ENCODE measurements at places on chromosomes 11 and 22. TPM values are rescaled to one million over a fixed set of nuclear protein-coding genes. Genes with fewer than 3 reads are reported as not detected.

KCNJ11 gene
- total RNA-seq: 2.3 TPM

CSF2RB gene
- not detected for total RNA-seq

TTC12 gene
- 21.6 TPM for total RNA-seq

LIF gene
- total RNA-seq: 0.57 TPM

GRM5 gene
- 0.45 TPM for total RNA-seq

NEFH gene
- 3.9 TPM for total RNA-seq

GRCh38 chr11:6298605-6299004 is 21.7 kb downstream of the CAVIN3 start:
- H3K36me3 ChIP-seq: no peaks in the 10 kb centered on the region
- H3K4me1 ChIP-seq: peaks cover 5% of the 10 kb centered on the region
- H3K27ac ChIP-seq: no peak overlapping the region
- DNase-seq: no peak
- no peaks in the 10 kb centered on the region for H3K27me3 ChIP-seq

GRCh38 chr11:65291613-65292012 is 23.1 kb upstream of the CDC42EP2 start:
- H3K27me3 ChIP-seq: no peaks in the 10 kb centered on the region
- H3K27ac ChIP-seq: no peak overlapping the region
- H3K36me3 ChIP-seq: peaks cover 26% of the 10 kb centered on the region
- DNase-seq: no peak

GRCh38 chr22:22928666-22929380 is 41.2 kb downstream of the IGLL5 start:
- peaks cover 24% of the 10 kb centered on the region for H3K27me3 ChIP-seq
- H3K27ac ChIP-seq: peak overlapping the region; percentile 43

GRCh38 chr11:17407575-17407974 is 19.1 kb upstream of the KCNJ11 start:
- no peak for DNase-seq
- no peaks in the 10 kb centered on the region for H3K27me3 ChIP-seq
- no peak overlapping the region for H3K4me3 ChIP-seq

- no peak for DNase-seq
- no peaks in the 10 kb centered on the region for H3K27me3 ChIP-seq
- no peak overlapping the region for H3K27ac ChIP-seq
- no peak overlapping the region for H3K4me3 ChIP-seq
Observed at GRCh38 chr22:30267382-30268302, 991 bp upstream of the OSM start.

DNA sequence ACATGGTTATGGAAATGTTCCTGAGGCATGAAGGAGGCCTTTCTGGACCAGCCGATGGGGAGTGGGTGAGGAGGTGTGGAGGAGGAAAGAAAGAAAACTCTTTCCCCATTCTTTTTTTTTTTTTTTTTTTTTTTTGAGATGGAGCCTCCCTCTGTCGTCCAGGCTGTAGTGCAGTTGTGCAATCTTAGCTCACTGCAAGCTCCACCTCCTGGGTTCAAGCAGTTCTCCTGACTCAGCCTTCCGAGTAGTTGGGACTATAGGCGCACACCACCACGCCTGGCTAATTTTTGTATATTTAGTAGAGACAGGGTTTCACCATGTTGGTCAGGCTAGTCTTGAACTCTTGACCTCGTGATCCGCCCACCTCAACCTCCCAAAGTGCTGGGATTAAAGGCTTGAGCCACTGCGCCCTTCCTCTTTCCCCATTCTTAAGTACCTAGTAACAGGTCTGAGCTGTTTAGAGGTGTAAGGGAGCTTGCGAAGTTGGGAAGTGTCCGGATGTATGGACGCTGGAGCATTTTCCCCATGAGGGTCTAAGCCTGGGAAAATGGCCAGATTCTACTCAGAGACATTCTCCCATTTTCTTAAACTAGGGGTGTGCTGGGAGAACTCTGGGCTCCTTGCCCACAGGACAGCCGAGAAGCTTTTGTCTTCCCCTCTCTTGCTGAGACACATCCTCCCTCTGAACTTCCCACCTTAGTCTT is 135.8 kb downstream of the TEAD1 start:
- no peak overlapping the region for H3K27ac ChIP-seq
- no peak overlapping the region for H3K4me3 ChIP-seq
- peaks cover 49% of the 10 kb centered on the region for H3K4me1 ChIP-seq
- no peak for DNase-seq
- H3K27me3 ChIP-seq: no peaks in the 10 kb centered on the region

GRCh38 chr22:30744224-30744623 is 49.5 kb downstream of the OSBP2 start:
- no peaks in the 10 kb centered on the region for H3K4me1 ChIP-seq
- H3K4me3 ChIP-seq: no peak overlapping the region
- no peaks in the 10 kb centered on the region for H3K36me3 ChIP-seq
- no peak for DNase-seq
- H3K27ac ChIP-seq: no peak overlapping the region

DNA sequence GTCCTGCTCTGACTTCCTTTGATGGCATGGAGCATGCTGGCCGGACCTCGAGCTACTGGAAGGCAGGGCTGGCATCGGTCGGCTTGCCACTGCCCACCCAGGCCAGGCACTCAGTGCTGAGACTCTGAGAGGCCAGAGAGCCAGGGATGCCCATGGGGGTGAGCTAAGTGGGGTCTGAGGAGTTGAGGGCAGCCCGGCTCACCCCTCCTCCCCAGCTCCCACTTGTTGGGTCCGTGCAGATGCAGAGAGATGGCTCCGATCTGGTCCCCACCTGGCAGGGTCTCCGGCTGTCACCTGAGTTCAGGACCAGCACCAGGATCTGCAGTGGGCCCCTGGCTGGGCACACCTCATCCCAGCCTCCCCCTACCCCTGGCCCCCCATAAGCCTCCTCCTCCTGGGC is 13.3 kb downstream of the LSP1 start:
- H3K4me3 ChIP-seq: no peak overlapping the region
- H3K27me3 ChIP-seq: peaks cover 5% of the 10 kb centered on the region
- H3K4me1 ChIP-seq: peaks cover 11% of the 10 kb centered on the region
- DNase-seq: no peak
- H3K27ac ChIP-seq: no peak overlapping the region

GRCh38 chr11:30740091-30740490 is 153.9 kb upstream of the MPPED2 start:
- no peaks in the 10 kb centered on the region for H3K36me3 ChIP-seq
- H3K27ac ChIP-seq: no peak overlapping the region
- H3K4me1 ChIP-seq: no peaks in the 10 kb centered on the region
- H3K4me3 ChIP-seq: no peak overlapping the region
- no peak for DNase-seq

DNA sequence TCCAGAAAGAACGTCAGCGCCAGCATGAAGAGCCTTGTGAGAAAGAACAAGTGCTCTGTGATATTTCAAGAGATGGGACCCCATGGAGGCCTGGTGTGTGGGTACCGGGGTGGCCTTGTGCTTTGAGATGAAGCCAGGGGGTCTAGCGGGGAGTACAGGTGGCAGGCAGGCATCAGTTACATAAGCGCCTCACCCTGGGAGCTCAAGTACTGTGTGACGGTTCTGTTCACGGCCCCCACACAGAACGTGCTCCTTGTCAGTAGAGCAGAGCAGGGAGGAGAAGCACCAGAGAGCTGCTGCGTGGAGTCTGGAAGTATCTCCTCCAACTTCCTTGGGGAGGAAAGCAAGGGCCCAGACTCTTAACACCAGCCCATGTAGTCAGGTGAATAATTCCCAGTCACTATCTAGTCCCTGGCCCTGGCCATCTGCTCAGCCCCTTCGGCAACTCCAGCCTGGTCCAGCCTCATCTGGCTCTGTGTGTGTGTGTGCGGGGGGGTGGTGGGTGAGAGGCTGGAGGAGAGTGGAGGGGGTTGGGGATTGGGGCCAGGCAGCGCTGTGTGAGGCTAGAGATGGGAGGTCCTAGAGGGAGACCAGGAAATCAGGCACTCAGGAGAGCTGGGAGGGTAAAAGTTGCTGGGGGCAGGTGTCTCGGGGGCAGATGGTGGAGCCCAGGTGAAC is 32.4 kb downstream of the MCM5 start:
- no peak overlapping the region for H3K27ac ChIP-seq
- H3K4me3 ChIP-seq: no peak overlapping the region
- peaks cover 30% of the 10 kb centered on the region for H3K36me3 ChIP-seq
- peaks cover 12% of the 10 kb centered on the region for H3K4me1 ChIP-seq

- H3K36me3 ChIP-seq: no peaks in the 10 kb centered on the region
- no peaks in the 10 kb centered on the region for H3K27me3 ChIP-seq
- DNase-seq: peak; percentile 55
- peak overlapping the region; percentile 71 for H3K4me3 ChIP-seq
- H3K27ac ChIP-seq: peak overlapping the region; percentile 37
Observed at GRCh38 chr11:30635401-30635989, 49.3 kb upstream of the MPPED2 start.

DNA sequence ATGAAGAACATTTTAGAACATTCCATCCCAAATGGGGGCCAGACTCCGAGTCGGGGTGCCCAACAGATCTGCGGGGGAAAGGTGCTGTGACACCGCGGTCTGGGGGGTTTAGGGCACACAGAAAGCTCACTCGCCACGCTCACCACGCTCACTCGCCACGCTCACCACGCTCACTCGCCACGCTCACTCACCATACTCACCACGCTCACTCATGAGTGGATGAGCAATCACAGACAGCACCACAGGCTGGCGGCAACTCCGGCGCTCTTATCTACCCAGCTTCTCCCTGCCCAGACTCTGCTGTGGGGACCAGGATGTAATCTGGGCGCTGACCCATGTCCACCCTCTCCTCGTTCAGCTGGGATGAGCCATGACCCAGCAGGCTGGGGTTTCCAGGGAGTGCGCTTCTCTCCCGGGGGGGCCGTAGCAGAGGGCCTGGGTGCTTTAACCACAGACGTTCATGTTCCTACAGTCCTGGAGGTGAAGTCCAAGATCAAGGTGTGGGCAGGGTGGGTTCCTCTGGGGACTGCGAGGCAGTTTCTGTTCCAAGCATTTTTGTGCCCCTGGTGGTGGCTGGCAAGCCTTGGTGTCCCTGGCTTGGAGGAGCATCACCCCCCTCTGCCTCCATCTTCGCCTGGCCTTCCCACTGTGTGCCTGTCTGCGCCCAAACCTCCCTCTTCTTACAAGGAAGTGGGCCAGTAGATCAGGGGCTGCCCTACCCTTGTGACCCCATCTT is 141.2 kb downstream of the CTTN start:
- peaks cover 4% of the 10 kb centered on the region for H3K4me1 ChIP-seq
- DNase-seq: no peak
- peak overlapping the region; percentile 81 for H3K27ac ChIP-seq
- H3K27me3 ChIP-seq: peaks cover 2% of the 10 kb centered on the region
- no peak overlapping the region for H3K4me3 ChIP-seq
- H3K36me3 ChIP-seq: peaks cover 4% of the 10 kb centered on the region

- peak within 1 kb of the TSS; percentile 94 for H3K27ac ChIP-seq
- H3K4me1 ChIP-seq: peaks cover 40% of the 10 kb centered on the region
- H3K4me3 ChIP-seq: peak within 1 kb of the TSS; percentile 92
- peak; percentile 89 for DNase-seq
- peaks cover 9% of the 10 kb centered on the region for H3K36me3 ChIP-seq
Observed at GRCh38 chr22:43923631-43924464, at the start of gene PNPLA3. TSS of gene PNPLA3 (plus strand) at chr22:43923805. CDS start at chr22:43923912, 107 bp downstream.
